ENCODE measurements at places on chromosomes 6 and 20.
A peak's percentile ranks its signal among the peaks of the same experiment; 100 is the strongest.

DNA sequence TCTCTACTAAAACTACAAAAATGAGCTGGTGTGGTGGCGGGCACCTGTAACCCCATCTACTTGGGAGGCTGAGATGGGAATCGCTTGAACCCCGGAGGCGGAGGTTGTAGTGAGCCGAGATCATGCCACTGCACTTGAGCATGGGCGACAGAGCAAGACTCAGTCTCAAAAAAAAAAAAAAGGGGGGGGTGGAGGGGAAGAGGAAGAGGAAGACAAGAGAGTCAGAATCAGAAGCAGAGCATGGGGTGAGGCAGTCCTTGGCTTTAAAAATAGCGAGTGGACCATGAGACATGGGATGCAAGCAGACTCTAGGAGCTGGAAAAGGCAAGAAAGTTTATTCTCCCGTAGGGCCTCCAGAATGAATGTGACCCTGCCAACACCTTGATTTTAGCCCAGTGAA, 3.9 kb upstream of the SLC9A8 start:
- DNase-seq = no peak

GRCh38 chr20:1322511-1323245, 6.3 kb downstream of the SDCBP2 start:
- DNase-seq = no peak

DNA sequence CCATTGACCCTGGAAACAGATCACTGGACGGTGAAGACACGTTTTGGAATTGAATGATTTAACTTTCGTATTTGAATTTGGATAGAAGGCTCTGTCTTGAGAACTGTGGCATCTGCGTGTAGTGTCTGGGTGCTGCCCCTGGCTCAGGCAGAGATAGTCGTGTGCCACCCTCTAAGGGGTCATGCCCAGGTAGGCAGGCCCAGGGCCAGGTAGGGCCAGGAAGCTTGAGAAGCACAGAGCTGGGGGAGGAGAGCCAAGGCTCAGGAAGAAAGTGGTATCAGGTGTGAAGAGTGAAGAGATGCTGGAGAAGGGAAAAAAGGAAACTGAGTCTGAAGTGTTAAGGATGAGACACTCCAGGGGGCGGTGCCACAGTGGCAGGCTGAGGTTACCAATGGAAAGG, 75.5 kb downstream of the IYD start:
- no peak for DNase-seq

DNA sequence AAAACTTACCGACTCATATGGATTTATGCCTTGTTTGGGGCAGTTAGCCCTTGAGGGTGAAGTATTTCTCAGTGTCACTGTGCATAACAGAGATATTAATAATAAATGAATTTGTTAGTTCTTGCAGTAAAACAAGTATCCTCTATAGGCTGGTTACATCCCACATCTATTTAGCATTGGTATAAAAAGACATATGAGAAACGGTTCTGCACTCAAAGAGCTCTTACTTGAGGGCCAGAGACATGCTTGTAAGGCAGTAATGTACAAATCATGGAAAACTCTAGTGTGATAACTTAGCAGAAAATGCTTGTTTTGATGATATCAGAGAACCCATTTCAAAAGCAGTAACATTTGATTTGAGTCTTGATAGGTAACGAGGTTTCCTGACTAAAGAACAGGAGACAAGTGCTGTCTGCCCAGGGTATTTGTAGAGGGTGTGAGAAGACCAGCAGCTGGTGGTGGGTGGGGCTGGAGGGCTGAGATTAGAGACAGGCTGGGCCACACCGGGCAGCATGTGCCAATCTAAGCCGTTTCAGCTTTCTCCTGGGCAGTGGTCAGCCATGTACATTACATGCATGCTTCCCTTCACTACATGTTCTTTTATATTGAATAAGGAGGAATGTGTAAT, 46.3 kb downstream of the TULP4 start:
- DNase-seq = no peak

GRCh38 chr6:128822271-128822670, 60.7 kb upstream of the LAMA2 start:
- no peak for DNase-seq

DNA sequence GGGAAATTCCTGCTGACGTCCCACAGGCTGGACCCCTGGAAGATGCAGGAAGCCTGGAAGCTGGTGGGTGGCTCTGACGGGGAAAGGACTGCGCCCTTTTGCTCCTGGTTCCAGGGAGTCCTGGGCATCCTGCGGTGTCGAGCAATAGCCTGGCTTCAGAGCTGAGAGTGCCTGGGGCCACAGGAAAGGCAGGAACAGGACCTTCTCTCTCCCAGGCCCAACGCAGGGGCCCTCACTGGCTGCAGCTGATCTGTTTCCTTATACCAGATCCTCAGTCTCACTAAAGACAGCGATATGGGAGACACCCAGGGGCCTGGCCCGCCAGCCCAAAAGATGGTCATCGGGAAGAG, 1.4 kb downstream of the B3GALT4 start:
- DNase-seq = no peak

DNA sequence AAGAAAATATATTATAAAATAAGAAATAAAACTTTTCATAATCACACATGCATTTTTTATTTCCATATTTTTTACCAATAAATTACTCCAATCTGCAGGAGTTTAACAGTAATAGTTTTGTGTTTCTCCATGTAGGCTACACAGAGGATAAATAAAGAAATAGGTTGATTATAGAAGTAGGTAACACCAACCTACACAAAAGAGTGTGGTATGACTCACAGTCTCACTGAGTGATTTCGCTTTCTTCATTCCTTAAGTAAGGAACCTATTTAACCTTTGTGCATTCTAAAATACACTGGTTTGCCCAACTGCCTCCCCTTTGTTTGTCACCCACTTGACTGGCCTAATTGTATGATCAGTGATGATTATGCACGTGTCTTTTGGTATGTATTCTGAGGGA, 244.2 kb upstream of the RIMS1 start:
- no peak for DNase-seq

DNA sequence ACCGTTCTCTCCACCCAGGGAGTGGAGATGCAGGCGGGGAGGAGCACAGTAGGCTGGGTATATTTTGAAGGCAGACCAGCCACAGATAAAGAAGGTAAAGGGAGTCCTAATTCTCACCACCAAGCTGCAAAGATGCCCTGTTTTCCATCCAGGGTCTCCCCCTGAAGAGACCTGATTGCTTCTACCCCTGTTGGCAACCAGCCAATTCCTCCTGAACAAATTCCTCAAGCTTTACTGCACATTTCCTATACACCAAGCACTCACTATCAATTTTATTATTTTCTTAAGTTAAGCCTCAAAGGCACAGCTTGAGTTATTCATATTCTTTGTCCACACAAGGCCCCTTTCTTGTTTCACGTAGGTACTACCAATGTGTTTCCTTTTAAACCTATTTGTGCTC, 214.4 kb downstream of the EYA2 start:
- no peak for DNase-seq

- no peak for DNase-seq
Observed at GRCh38 chr6:159445351-159445750, 247.7 kb downstream of the SOD2 start.

DNA sequence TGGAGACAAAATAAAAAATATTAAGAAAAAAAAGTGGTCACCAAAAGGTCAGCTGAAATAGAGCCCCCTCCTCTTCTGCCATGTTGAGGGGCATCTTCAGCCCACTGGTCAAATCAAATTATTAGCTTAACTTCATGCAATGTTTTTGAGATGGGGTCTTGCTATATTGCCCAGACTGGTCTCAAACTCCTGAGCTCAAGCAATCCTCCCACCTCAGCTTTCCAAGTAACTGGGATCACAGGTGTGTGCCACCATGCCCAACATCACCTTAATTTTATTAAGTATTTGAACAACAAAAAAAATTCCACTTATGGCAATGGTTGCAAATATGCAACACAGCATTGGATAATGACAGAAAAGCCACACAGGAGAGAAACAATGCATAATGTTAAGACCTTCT, 99.3 kb upstream of the BEND3 start:
- DNase-seq = no peak

DNA sequence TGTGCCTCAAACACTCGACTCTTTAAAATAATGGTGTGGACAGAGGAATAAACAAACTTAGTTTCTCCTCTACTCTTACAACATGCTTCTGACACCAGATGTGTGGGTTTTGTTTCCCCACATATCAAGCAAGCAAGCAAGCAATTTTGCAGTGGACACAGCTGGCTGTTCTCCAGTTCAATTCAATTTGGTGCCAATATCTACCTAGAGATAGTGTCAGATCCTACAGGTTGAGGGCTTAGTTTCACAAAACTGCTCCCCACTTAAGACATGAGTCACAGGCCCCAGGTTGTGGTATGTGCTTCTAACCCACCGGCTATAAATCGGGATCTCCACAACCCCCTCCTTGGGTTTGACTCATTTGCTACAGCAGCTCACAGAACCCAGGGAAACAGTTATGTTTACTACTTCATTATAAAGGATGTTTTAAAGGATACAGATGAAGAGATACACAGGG, 131.4 kb upstream of the TRAF3IP2 start:
- DNase-seq = no peak

DNA sequence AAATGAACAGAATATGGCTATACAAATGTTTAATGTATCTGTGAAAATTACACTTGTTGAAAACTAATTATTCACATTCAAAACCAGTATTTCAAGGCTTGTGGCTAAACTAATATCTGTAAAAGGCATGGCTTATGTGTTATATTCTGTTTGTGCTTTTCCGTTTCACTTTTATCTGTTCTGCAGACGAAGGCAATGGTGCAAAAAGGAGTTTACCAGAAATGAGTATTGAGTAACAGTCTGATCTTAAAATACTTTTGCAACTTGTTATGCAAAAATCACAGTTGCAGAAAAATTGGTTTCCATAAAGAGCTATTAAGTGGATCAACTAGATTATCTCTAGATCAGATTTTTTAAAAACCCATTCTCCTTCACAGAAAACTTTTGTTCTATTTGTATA, 9.4 kb upstream of the STX11 start:
- DNase-seq = no peak

GRCh38 chr20:63951398-63952209, 4.6 kb downstream of the UCKL1 start:
- DNase-seq = no peak

GRCh38 chr20:46568570-46569129, 18.2 kb upstream of the OCSTAMP start:
- DNase-seq = peak; percentile 41

DNA sequence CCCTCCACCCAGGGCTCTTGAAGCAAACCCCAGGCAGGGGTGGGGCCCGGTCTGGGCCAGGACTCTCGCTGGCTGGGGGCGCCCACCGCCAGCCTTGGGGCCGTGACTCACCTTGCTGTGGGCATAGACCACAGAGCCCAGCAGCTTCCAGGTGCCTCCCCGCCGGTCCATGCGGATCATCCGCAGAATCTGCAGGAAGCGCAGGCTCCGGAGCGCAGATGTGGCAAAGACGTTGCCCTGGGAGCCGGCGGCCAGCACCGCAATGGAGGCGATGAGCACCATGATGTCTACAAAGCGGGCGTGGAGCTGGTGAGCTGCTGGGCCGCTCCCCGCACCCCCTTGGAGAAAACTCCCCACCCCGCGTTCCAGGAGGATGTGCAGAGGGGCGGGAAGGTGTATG, 27.9 kb downstream of the KCNQ2 start:
- DNase-seq = no peak

DNA sequence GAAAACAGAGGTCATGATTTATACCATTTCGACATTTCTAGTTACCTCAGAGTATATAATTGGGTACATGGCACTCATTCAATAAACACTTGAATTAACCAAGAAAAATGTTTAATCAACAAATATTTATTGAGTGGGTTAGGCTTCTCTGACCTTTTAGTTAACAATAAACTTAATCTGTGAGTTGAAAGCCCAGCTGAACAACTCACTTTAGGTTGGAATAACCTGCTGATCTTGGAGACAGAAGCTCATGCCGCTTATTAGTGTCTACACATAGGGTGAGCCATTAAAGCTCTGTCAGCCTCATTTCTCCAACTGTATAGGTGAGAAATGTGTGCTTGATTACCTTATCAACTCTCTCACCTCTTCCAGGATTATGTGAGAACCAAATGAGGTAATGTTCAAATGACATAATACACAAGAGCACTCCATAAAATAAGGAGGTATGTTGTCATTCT, 98.2 kb upstream of the DTNBP1 start:
- no peak for DNase-seq

- no peak for DNase-seq
Observed at GRCh38 chr6:147099974-147100373, 104.2 kb upstream of the STXBP5 start.

DNA sequence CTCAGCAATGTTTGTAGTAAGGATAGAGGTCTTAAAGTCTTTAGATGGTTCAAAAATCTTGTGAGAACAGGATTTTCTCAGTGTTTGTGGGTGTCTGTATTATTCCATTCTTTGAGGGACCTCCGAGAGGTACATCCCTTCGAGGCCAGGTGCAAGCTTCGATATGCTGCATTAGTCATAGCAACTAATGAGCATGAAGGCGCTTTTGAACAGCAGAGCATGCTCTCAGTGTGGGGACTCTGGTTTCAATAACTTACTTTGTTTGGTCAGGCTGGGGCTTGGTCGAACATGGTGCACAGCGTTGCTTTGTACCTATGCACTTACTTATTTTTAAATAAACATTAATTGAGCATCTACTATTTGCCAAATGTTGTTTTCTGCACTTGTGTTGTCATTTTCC, 297.9 kb downstream of the CLIC5 start:
- no peak for DNase-seq

GRCh38 chr6:106618324-106618723, 11.0 kb downstream of the RTN4IP1 start:
- no peak for DNase-seq

DNA sequence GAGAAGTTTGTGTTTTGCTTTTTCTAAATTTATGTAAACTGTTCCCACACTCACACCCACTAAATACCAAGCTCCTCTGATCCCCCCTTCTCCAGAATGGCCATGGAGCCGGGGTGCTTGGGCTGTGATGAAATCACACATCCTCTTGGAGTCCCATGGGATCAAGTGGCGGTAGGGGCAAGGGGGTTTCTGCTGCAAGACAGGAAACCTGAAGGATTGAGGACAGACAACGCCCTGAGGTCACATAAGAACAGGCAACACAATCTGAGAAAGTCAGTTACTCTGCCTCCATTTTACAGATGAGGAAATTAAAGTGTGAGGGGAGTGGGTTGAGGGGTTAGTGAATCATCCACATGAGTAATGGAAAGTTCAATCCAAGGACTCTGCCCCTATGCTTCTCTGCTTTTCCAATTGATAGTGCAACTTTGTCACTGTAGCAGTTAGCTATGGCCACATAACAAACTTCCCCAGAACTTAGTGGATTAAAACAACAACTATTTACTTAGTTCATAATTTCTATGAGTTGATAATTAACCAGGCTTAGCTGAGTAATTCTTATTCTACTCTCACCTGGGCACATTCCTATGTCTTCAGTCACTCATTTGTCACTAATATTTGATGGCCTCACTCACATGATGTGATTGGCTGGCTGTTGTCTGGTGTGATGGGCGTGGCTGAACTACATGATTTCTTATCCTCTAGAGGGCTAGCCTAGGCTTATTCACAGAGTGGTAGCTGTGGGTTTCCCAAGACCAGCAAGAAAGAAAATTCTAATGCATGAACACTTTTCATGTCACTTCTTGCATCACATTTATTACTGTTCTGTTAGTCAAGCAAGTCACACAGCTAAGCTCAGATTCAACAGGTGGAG, 311.1 kb upstream of the RNF24 start:
- DNase-seq = no peak
